ENCODE measurements at places on chromosomes 13 and 19. TPM values are rescaled to one million over a fixed set of nuclear protein-coding genes. Genes with fewer than 3 reads are reported as not detected.

DNA sequence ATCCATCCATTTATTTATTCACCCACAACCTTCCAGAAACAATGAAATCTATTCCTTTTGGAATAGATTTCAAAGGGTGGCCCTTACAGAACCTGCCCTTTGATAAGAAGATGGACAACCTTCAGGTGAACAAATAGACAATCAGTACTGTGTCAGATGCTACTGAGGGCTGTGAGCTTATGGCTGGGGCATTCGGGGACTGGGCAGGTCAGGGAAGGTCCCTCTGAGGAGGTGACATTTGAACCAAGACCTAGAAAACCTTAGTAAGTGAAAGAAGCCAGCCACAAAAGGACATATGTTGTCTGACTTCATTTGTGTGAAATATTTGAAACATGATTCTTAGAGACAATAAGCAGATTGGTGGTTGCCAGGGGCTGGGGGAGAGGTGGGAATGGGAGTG is 15.7 kb downstream of the ACTL9 start:
- no peaks in the 10 kb centered on the region for H3K36me3 ChIP-seq
- no peak overlapping the region for H3K27ac ChIP-seq
- no peak overlapping the region for H3K4me3 ChIP-seq
- no peaks in the 10 kb centered on the region for H3K4me1 ChIP-seq
- no peaks in the 10 kb centered on the region for H3K27me3 ChIP-seq

DNA sequence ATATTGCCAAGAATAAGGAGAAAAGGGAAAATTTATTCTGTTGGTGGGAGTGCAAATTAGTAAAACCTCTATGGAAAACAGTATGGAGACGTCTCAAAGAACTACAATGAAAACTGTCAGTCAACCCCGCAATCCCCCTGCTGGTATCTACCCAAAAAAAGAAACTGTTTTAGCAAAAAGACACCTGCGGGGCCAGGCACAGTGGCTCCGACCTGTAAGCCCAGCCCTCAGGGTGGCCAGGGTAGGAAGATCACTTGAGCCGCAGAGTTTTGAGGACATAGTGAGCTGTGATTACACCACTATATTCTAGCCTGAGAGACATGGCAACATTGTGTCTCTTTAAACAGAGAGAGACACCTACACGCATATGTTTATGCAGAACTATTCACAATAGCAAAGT is 37.5 kb upstream of the SLITRK1 start:
- DNase-seq: no peak
- H3K36me3 ChIP-seq: no peaks in the 10 kb centered on the region
- no peaks in the 10 kb centered on the region for H3K4me1 ChIP-seq

DNA sequence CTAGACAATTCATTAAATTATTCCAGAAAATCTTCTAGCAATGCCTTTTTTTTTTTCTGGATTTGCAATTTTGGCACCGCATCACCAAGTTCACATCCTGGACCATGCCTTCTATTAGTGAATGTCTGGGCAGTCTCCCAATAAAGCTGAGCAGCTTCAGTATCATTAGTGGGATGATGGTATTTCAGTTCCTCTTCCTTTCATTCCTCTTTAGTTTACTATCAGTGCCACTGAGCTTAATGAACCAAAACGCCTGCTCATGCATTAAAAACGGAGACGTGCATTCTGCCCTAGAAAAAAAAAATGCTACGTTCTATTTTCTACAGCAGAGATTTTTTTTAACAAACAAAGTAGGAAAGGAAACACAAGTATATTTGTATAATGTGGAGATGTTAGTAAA is 343.0 kb downstream of the PCDH9 start:
- H3K4me1 ChIP-seq: no peaks in the 10 kb centered on the region
- H3K27me3 ChIP-seq: no peaks in the 10 kb centered on the region
- DNase-seq: no peak
- H3K4me3 ChIP-seq: no peak overlapping the region

GRCh38 chr19:4640247-4641000 is 1.1 kb downstream of the TNFAIP8L1 start:
- no peaks in the 10 kb centered on the region for H3K27me3 ChIP-seq
- peaks cover 3% of the 10 kb centered on the region for H3K4me1 ChIP-seq
- DNase-seq: no peak
- H3K36me3 ChIP-seq: peaks cover 4% of the 10 kb centered on the region
- no peak overlapping the region for H3K27ac ChIP-seq
- peak overlapping the region; percentile 61 for H3K4me3 ChIP-seq

GRCh38 chr13:30714629-30715371 is 20.5 kb upstream of the ALOX5AP start:
- H3K27me3 ChIP-seq: no peaks in the 10 kb centered on the region
- H3K36me3 ChIP-seq: no peaks in the 10 kb centered on the region
- H3K27ac ChIP-seq: peak overlapping the region; percentile 34
- peaks cover 11% of the 10 kb centered on the region for H3K4me1 ChIP-seq
- DNase-seq: no peak

ZNF790 gene
- 5.8 TPM for total RNA-seq

VSTM2B gene
- total RNA-seq: not detected

Measured in Panc1 (cell line).